Stimulated activated CD8-positive, alpha-beta memory T cell treated with anti-CD3 and anti-CD28 coated beads, Interleukin-4, amount 100 ng/mL, for 1 hour (primary cell): ENCODE measurements at places on chromosomes 5 and 9.

GRCh38 chr9:88388203-88388885, at the start of gene SPIN1:
Gene SPIN1 (plus strand): TSS chr9:88388444. CDS start chr9:88426540, 38,096 bp downstream.
- DNase-seq, result peak; percentile 77

GRCh38 chr9:127586537-127586936, 25.5 kb upstream of the STXBP1 start:
- DNase-seq, result peak; percentile 38

DNA sequence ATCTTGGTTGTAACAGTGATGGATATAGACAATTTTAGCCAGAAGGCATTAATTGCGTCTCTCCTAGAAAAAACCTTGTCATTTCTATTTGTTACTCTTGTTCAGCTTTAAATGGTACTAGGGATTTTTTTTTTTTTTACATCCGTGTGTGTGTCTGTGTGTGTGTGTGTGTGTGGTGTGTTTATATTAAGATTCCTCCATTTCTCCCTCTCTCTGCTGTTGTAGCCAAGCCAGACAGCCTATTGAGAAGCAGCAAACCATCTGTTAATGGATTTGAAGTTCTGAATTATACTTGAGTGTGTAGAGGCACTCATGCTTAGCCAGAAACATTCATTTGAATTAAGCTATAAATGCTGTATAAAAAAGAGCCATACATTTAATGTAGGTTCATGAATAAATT, 72.3 kb downstream of the SLF1 start:
- no peak for DNase-seq

- no peak for DNase-seq
These were observed 61.6 kb downstream of the ICE1 start for GRCh38 chr5:5483880-5484598.

GRCh38 chr9:5425006-5425628, 12.6 kb downstream of the PLGRKT start:
- DNase-seq, result no peak

DNA sequence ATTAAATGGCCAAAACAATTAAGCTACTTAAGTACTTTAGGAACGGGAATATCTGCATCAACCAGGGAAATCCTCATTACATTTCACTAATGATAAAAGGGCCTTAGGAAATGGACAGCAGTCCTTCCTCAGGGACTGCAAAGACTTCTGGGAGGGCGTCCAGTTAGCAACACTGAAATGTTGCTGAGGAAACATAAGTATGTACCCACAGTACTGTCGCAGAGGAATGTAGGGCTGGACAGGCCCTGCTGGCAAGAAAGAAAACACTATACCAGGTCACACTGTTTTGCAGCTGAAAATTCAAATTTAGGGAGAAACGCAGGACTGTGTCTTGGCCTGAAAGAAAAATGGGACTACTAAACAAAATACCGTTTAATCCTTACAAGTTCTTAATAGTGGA, 1.3 kb downstream of the C5orf15 start:
- DNase-seq, result no peak

GRCh38 chr5:159735036-159735435, 181.2 kb upstream of the ADRA1B start:
- no peak for DNase-seq

- no peak for DNase-seq
These were observed 122.8 kb downstream of the ARHGEF28 start for GRCh38 chr5:73748510-73749400.

DNA sequence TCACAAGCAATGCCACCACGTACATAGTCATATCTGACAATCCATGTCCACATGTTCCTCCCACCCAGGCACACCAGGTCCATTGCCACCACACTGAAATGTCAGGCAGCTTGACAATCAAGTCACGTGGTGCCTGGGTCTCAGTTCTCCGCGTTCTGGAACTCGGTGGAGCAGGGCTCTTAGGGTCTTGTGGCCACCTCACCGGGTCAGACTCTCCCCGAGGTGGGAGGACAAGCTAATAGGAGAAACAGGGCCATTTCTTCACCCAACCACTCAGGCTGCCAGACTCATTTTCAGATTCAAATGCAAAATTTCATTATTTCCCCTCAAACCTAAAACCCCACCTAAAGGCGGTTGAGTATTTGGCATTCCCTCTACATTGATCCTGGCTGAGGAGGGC, 200.5 kb upstream of the GAS1 start:
- no peak for DNase-seq

- DNase-seq, result no peak
These were observed 38.8 kb upstream of the CCDC112 start for GRCh38 chr5:115335301-115335700.

- no peak for DNase-seq
These were observed 20.6 kb upstream of the PSIP1 start for GRCh38 chr9:15531380-15531779.

DNA sequence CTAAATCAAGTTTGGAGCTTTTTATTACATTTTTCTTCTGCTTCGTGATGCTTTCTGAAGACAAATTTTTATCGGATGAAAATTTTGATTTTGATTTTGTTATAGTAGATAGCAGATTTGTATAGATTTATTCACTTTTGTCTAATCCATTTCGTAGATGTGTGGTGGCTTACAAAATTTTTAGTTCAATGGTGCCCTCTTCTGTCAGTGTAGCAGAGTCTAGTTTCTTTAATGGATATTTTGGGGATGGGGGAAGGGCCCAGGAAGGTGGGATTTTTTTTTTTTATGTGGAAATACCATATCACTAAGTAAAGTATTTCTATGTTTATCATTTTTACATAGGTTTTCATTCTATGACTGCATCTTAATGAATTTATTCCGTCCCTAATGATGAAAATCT, 259.9 kb upstream of the TARS1 start:
- DNase-seq, result no peak

DNA sequence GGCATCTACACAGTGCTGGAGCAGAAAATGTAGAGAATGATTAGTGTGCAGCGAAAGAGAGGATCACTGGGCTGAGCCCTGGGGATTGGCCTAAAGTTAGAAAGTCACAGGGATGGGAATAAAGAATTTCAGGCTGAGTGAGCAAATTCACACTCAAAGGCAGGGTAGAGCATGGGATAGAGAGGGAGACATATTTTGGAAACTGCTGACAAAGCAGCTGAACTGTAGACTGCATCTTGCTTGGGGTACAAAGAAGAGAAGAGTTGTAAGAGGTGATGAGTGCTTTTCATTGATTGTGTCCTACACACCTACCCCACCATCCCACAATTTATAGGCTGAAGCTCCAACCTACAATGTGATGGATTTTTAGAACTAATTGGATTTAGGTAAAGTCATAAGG, 677.8 kb downstream of the TAF11L14 start:
- DNase-seq, result no peak

DNA sequence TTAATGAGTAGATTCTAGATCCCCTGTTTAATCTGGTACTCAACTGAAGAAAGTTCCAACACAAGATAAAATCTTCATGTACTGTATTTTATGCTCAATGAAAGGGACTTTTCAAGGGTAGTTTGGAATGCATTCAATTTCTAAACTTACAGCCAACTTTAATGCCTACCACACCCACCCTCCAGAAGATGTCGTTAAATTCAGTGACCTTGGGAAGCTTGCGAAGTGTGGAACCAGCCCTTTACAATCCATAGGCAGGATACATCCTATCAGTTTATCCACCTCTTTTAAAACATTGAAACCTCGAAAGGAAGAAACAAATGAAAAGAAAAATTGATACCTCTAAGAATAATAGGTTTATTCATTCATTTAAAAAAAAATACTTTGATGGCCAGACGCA, 20.2 kb downstream of the TRPM6 start:
- no peak for DNase-seq

DNA sequence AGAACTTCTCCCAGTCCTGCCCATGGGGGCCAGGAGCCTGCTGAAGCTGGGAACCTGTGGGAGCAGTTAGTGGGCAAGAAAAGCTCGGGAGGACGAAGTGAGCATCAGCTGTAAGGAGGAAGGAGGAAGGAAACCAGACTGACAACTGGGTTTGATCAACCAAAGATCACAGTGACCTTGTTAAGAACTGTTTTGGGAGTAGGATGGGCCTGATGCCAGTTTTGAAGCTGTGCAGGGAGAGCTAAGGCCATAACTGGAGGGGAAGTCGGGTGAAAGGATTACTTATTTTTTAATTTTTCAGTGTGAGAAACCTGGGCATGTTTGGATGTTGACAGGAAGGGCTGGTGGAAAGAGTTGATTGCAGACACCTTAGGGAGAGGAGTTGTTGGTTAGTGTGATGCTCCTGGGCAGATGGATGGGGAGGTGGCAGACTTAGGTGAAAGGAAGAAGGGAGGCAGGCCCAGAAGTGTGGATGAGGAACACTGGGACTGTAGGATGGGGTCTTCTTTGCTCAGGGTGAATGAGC, 58.3 kb upstream of the KLF4 start:
- DNase-seq, result no peak

- DNase-seq, result no peak
These were observed 48.9 kb downstream of the AHRR start for GRCh38 chr5:370311-370958.

DNA sequence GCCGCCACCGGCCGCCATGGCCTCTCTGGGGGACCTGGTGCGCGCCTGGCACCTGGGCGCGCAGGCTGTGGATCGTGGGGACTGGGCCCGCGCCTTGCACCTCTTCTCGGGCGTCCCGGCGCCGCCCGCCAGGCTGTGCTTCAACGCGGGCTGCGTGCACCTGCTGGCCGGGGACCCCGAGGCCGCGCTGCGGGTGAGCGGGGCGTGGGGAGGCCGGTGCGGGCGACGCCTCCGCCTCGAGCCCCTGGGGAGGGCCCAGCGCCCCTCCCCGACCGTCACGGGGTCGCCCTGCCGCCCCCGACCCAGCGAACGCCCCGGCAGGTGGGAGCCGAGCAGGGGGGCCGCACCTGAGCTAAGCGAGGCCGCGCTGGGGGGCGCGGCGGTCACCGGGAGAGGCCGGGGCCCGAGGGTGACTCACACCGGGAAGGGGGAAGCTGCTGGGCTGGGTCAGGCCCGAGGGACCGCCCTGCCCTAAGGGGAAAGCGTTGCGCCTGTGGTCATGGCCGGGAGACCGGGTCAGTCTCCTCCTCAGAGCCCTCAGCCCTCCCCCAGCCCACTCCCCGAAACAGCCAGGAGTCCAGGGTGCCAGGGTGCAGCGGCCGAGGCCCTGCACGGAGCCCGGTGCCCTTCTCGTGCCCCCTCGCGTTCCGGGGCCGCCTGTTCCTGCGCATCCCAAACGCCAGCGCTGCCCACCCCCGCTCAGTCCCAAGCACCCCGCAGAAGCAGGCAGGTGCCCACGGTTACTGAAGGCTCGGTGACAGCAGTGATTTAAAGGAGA, 510 bp downstream of the NOXA1 start:
- DNase-seq, result no peak

DNA sequence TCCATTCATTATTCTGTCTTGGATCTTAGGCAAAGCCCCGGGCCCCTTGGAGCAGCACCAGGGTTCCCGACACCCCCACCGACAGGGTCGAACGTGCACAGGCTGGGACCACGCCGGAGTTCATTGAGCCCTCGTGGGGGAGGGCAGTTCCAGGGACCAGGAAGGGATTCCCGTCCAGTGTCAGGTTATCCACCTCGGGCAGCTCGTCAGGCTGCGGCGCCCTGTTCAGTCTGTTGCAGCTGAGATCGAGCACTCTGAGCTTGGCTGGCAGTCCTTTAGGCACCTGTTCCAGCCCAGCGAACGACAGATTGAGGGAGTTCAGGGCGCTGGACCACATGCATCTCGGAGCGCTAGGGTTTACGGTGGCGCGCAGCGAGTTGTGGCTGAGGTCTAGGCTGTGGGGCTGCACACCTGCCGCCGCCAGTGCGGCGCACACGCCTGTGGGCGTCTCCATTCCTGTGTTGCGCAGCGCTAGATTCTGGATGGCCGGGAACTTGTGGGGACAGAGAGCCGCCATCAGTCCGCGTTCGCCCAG, 1.1 kb downstream of the CD14 start:
- DNase-seq, result no peak

GRCh38 chr9:107137495-107138202, 145.4 kb upstream of the RAD23B start:
- no peak for DNase-seq

DNA sequence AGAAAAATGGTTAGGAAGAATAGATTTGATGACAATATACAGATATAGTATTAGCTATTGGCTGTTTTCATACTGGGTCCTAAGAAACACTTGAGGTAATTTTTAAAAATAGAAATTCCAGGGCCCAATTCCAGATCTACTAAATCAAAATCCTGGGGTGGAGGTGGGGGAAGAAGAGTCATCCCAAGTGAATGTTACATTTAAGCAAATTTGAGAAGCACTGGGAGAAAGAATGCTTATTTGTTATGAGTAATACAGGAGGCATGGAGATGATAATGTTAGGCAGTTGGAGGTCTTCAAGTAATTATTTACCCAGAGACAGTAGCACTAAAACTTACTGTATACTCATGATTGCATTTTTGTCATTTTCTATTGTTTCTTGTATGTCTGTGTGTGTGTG, 93.0 kb upstream of the DAB2 start:
- DNase-seq, result no peak

- DNase-seq, result no peak
These were observed 830 bp downstream of the PRRC1 start for GRCh38 chr5:127518319-127518621.

DNA sequence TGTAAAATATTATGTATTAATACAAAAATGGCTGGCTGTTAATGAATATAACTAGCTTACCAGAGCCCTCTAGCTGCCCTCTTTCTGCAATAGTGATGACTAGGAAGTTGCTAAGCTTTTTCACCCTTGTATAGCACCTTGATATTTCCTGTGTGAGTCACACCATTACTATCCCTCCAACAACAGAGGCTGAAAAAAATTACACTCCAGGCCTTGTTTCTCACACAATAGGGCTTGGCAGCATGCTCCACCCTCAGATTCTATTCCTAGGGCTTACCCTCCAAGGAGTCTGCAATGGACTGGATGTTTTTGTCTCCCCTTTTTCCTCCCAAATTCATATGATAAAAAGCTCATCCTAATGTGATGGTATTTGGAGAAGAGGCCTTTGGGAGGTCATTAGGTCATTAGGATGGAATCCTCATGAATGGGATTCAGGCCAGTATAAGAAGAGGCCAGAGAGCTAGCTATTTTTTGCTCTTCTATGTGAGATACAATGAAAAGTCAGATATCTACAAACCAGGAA, 184.6 kb upstream of the MAP1B start:
- no peak for DNase-seq

DNA sequence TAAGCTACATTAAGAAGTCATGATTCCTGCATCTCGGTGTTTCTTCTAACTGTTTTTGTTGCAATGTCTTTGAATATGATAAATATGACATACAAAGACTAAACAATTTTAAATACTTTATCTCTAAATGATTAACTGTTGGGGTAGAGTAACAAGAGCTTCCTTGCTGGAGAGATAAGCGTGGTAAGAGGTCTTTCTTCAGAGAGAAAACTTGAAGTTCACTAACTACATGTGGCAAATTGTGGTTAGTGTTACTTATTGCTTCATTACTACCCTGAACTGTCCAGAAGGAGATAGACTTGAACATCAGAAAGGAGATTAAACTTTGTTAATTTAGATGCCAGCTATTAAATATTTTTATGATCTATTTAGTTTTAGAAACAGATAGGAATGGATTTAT, 7.0 kb upstream of the ARSB start:
- DNase-seq, result no peak

GRCh38 chr5:113236536-113237288, 198.1 kb downstream of the TSSK1B start:
- DNase-seq, result no peak
